ENCODE measurements at places on chromosomes 5 and 9.
A peak's percentile ranks its signal among the peaks of the same experiment; 100 is the strongest.

GRCh38 chr5:129245489-129245888 is 150.9 kb downstream of the ISOC1 start:
- no peak for DNase-seq

- DNase-seq = no peak
Measured at GRCh38 chr9:127826253-127826913, 23.7 kb downstream of the FPGS start.

GRCh38 chr9:126307322-126308061 is 19.1 kb upstream of the MVB12B start:
- peak; percentile 83 for DNase-seq

DNA sequence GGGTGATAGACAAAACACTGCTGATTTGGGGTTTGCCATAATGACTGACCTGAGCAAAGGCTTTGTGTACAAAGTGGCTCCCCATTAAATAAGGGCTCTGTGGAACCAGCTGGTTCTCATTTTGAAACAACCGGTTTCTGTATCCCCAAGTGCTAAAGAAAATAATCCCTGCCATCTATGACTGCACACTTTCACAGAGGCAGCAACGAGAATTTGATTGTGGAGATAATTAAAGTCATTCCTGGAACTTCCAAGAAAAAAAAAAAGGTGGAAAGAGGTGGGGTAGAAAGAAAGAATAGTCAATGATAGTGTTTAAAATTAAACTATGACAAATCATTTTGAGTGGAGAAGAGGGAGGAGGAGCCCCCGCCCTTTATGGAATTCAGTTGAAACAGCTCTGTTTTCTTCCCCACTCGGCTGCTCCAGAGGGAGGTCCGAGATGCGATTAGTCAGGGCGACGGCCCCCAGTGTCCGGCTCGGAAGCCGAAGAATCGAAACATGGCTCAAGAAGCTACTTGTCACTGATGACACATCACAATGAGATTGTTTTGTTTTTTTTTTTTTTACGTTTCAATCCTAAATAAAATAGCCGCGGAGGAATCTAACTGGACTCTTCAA is 38.4 kb downstream of the EBF1 start:
- DNase-seq = no peak

DNA sequence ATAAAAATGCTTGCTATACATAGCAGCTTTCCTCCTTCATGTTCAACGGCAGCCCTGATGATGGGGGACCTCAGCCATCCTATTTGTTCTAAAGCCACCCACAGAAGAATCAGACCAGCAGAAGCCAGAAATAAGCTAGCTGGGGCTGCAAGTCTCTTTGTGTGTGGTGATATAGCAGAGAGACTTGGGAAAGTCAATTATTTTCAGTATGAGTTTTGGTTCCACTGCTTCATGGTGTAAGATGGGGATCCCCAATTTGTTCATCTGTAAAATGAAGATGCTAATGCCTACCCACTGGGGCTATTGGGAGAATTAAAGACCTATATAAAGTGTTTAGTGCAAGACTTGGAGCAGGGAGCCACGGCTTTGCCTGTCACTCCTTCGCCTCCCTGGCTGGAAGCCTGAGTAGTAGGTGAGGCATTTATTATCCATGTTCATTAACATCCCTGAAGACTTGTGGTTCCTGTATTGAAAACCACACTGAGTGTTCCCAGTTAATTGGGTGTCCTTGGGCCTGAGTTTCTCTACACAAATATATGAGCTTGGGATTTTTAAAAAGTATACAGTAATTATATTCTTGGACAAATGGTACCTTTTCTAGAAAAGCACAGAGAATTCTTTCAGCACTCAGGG is 210.1 kb upstream of the SLC24A2 start:
- DNase-seq = no peak

DNA sequence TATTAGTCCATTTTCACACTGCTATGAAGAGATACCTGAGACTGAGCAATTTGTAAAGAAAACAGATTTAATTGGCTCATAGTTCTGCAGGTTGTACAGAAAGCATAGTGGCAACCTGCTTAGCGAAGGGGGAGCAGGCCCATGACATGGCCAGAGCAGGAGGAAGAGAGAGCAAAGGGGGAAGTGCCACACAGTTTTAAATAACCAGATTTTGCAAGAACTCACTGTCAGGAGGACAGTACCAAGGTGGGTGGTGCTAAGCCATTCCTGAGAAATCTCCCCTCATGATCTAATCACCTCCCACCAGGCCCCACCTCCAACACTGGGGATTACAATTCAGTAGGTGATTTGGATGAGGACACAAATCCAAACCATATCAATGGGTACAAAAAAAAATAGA is 16.8 kb upstream of the PCSK5 start:
- peak; percentile 37 for DNase-seq

GRCh38 chr5:106766916-106767315 is 903.8 kb downstream of the EFNA5 start:
- DNase-seq = no peak

- no peak for DNase-seq
Measured at GRCh38 chr5:104370523-104370922, 807.9 kb upstream of the NUDT12 start.

GRCh38 chr5:97762483-97762882 is 579.4 kb upstream of the RIOK2 start:
- no peak for DNase-seq

- no peak for DNase-seq
Measured at GRCh38 chr5:92402045-92402444, 1018.9 kb upstream of the ARRDC3 start.

DNA sequence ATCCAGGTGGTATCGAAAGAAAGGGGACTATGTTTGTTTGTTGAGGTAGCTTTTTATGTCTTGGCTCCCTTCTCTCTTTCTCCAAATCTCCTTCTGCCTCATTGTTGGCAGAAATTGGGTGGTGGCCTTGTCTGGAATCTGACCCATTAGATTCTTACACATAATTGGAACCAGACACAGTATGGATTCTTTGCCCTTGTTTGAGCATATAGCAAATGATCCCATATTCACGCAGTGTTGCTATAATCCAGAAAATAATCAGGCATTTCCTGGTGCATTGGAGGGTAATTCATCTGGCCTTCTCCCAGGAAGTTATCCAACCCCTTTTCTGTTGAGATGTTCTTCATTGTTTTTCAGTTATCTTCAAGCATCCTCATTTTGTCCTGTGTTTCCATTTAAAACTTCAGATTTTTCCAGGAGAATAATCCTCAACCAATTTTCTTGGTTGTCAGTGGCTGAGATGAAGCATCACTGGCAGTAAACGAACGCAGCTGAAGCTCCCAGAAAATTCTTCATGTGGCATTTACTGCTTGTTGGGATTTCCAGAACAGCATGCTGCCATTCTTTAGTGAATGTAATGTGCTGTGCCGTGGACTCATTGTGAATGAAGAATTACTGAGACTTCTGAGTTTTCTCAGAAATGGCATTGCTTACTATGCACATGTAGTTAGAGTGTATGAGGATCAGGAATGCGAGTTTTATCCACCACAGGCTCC is 70.5 kb upstream of the NTRK2 start:
- DNase-seq = no peak

DNA sequence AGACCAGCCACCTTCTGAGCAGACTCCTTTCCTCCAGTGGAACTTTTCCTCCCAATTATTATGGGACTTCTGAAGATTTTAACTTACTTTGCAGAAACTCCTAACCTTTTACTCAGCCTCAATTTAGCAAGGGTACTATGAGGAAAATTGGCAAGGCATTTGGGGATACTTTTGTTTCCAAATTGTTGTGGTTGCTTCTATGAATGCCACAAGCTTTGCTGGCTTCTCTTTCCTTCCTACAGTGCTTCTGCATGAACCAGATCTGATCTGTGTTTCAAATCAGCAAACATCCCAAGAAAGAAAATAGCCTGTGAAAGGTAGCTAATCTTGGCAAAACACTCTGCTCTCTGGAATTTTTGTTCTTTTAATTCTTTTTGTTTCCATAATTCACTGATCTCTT is 57.3 kb upstream of the TAF11L2 start:
- DNase-seq = no peak

DNA sequence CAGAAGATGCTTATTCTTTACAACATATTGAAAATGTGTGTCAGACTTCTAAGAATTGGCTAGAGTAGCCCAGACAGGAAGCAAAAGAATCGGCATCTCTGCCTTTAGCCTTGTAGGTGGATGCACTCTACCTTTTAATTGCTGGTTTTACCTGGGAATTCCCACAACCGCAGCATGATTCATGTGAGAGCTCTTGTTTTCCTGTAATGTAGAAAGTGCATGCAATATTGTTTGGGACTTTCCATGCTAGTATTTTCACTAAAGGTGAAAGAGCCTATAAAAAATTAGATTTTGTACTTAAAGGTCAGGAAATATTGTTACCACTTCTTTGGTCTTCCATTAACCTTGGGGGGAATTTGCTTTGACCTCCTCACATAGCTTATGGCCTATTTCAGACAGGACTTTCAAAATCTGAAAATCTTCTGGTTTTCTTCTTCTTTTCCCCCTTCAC is 89.8 kb downstream of the NTRK2 start:
- no peak for DNase-seq

DNA sequence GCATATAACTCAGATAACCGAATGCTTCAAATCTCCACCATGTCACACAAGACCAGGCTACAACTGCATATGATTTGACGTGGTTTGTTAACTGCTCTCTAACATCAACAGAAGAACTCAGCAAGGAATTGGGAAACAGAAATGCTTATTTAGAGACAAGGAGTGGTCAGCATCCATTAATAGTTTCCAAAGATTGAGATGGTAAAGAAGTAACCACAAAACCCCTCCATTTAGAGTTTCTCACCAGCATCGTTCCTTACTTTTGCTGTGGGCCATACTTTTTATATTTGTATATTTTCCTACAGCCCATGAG is 25.2 kb downstream of the DPYSL3 start:
- no peak for DNase-seq

GRCh38 chr5:108786806-108787483 is 39.2 kb downstream of the FER start:
- DNase-seq = peak; percentile 36

DNA sequence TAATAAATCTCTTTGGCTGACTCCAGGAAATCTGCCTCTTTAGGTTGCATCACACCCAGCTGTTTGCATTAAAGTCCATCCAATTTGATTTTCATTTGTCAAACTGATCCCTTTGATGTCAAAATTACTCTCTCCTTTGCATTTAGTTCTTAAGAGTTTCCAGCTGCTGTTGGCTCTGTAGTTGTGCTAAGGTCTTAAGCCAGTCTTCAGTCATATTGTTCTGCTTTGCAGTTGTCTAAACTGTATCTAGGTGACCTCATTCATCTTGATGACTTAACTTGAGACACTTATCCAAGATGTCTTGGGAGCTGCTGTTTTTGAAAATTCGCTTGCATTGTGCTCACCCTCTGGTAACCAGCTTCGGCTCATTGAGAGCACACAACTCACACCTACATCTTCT is 386.9 kb upstream of the TLE4 start:
- DNase-seq = no peak

DNA sequence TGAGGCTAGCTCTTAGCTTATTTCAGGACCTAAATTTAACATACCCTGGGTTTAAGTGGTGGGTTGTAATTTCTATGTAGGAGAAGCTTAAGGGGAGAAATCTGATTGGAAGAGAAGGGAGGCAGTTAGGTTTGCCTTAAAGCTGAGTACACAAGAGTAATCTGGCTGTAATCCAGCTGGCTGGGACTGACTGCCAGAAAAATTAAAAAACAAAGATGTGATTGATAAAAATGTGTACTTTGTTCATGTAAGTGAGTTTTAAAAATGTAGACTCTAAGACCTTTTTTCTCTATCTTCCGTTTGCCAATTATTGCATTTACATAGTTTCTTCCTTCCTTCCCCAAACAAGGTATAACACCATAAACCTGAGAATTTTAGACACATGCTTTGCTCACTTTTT is 17.5 kb upstream of the MSMP start:
- DNase-seq = no peak

- DNase-seq = no peak
Measured at GRCh38 chr9:37596504-37596903, 4.1 kb upstream of the TOMM5 start.

DNA sequence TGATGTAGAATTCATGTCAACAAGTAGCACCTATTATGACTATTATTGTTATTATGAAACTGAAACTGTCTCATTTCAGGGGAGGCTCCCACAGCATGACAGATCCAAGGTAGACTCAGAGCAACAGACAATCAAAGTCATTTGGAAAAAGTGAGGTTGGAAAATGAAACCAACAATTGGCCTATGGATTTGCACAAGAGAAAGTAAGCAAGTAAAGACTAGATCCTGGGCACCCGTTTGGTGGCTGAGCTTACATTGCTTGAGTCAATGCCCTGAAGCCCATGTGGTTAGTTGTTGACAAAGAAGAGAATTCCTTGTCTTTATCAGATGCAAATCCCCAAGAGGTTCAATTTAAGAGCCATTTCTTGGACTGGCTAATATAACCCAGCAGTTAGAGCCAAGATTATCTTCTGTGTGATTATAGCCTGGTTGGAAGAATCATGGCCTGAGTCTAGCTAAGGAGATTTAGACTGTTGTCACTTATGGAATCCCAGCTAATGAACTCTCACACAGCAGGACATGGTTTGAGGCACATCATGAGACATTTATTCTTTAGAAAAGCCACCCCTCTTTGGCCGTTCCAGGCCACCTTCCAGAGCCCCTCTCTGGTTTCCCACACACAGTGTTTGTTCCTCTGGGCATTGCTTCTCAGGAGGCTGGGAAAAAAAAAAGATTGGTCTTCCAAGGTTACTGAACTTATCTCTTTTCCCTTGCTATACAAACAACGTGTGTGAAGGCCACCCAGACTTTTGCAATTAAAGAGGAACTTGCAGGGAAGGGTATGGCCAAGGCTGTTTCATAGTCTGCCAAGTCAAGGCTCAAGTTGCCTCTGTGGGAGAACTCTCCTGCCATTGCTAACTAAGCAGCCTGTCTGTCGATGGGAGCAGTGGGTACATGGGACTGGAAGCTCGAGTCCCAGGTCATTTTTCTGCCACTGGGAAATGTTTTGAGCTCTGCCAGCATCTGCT is 399.5 kb downstream of the ENC1 start:
- no peak for DNase-seq

DNA sequence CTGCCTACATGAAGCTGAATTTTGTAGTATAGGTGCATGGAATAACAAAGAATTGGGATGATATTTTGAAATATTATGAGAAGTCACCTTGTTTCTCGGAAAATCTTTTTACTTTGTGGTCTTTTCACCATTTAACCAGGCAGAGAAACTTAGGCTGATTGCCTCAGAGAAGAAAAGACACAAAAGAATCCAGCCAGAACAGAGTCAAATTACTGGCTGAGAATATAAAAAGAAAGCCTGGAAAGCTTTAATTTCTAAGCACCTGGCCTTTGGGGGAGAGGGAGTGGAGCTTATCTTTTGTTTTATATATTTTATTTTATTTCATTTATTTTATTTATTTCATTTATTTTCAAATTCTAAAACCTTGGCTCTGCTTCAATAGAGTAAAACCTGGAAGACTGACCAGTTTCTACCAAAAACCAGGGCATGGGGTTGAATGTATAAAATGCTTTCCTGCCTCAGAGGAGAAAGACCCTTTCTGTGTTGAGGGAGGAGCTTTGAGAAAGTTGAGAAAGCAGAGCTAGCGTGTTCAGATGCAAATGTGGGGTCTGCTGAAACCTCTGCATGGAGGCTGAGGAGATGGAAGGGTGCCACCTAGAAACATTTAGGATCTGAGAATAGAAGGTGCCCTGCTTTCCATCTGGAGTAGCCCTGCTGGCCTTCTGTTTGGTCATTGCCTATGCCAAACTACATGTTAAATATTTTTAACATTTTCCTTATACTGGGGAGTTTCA is 81.6 kb downstream of the NREP start:
- DNase-seq = no peak

GRCh38 chr5:147920420-147921030 is 14.2 kb upstream of the C5orf46 start:
- DNase-seq = no peak

All from substantia nigra (tissue), 51 donors.